SJCRH30 (cell line): ENCODE measurements at places on chromosomes 12 and 14. TPM values are rescaled to one million over a fixed set of nuclear protein-coding genes. Genes with fewer than 3 reads are reported as not detected.

Gene CNTN1
- total RNA-seq: 0.02 and 0.20 TPM in 2 replicates

DNA sequence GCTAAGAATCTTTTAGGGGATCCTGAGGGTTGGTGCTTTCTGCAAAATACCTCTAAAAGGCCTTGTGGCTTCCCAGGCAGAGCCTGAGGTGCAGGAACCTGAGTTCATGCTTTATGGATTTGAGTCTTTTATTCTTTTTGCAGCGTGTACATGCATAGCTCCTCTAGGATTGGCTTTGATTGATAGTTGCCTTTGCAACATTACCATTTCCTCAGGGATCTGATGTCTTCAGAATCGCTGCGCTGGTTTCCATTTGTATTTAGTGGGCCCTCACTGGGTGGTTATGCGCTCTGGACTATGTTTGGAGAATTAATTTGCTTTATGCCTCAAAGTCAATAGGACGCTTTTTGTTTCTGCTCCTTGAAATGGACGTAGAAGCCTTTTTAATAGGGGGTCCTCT is 16.1 kb downstream of the NRXN3 start:
- DNase-seq: no peak
- H3K27ac ChIP-seq: no peak overlapping the region
- no peaks in the 10 kb centered on the region for H3K27me3 ChIP-seq
- H3K4me3 ChIP-seq: no peak overlapping the region
- H3K36me3 ChIP-seq: no peaks in the 10 kb centered on the region

GRCh38 chr12:85781766-85782165 is 54.4 kb downstream of the RASSF9 start:
- H3K27ac ChIP-seq: no peak overlapping the region
- no peaks in the 10 kb centered on the region for H3K27me3 ChIP-seq
- no peak overlapping the region for H3K4me3 ChIP-seq
- H3K36me3 ChIP-seq: no peaks in the 10 kb centered on the region
- no peak for DNase-seq

- no peaks in the 10 kb centered on the region for H3K36me3 ChIP-seq
- 0 out of 2 replicates have a peak, but pooled peaks cover 2% of the 10 kb centered on the region for H3K4me1 ChIP-seq
- H3K27me3 ChIP-seq: no peaks in the 10 kb centered on the region
- no peak overlapping the region for H3K27ac ChIP-seq
- DNase-seq: no peak
Measured at GRCh38 chr14:33855672-33856071, 95.2 kb downstream of the EGLN3 start.

GRCh38 chr12:131773582-131774221 is 54.5 kb upstream of the MMP17 start:
- H3K36me3 ChIP-seq: peaks cover 32% of the 10 kb centered on the region
- no peaks in the 10 kb centered on the region for H3K4me1 ChIP-seq
- H3K27me3 ChIP-seq: no peaks in the 10 kb centered on the region
- no peak overlapping the region for H3K4me3 ChIP-seq

Gene CLSTN3
- 6.5 and 6.9 TPM in 2 replicates for total RNA-seq

DNA sequence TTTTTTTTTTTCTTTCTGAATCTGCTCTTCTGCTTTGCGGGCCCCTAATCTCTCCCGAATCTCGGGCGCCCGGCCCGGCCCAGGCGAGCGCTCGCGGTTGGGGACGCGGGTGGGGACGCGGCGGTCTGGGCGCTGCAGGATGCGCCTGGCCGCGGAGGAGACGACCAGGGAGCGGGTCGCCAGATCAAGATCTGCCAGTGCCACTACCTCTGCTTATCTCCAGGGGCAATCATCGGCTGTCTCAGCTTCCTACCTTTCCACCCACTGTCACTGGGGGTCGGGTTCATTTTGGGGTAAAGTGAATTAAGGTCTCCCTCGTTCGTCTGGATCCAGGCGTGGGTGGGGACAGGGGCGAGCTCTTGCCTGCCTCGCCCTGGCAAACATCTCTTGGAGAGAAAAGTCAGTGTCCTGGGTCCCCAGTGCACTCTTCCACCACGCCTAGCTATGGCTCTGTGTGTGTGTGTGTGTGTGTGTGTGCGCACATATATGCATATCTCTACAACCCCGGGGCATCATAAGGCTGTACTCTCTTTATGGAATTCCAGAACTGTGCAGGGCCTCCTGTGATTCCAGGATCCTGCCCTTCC is 422.3 kb downstream of the VRK1 start:
- DNase-seq: no peak
- no peak overlapping the region for H3K27ac ChIP-seq
- H3K27me3 ChIP-seq: no peaks in the 10 kb centered on the region
- H3K4me1 ChIP-seq: no peaks in the 10 kb centered on the region
- H3K36me3 ChIP-seq: no peaks in the 10 kb centered on the region
- no peak overlapping the region for H3K4me3 ChIP-seq

GRCh38 chr14:75523771-75524171 is 1.5 kb downstream of the BATF start:
- DNase-seq: no peak
- H3K4me3 ChIP-seq: no peak overlapping the region
- no peaks in the 10 kb centered on the region for H3K36me3 ChIP-seq
- H3K27me3 ChIP-seq: peaks cover 2% of the 10 kb centered on the region; the same call in 1 of the 2 replicates
- no peaks in the 10 kb centered on the region for H3K4me1 ChIP-seq
- no peak overlapping the region for H3K27ac ChIP-seq

GRCh38 chr12:97308576-97309198 is 153.9 kb upstream of the RMST start:
- no peaks in the 10 kb centered on the region; the same call in 1 of the 2 replicates for H3K4me1 ChIP-seq
- peak; percentile 68 for DNase-seq
- no peak overlapping the region for H3K4me3 ChIP-seq
- H3K36me3 ChIP-seq: no peaks in the 10 kb centered on the region

DNA sequence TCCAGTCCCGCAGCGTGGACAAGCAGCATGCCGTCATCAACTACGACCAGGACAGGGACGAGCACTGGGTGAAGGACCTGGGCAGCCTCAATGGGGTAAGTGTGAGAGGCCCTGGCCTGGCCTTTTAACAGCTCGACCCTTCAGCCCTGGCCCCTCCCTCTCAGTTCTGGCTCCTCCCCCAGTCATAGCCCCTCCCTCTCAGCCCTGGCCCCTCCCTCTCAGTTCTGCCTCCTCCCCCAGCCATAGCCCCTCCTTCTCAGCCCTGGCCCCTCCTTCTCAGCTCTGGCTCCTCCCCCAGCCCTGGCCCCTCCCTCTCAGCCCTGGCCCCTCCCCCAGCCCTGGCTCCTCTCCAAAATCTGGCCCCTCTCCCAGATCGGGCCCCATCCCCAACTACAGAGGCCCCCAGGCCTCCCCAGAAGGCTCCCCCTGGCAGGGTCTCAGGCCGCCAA is 11.2 kb downstream of the CEP170B start:
- no peak overlapping the region for H3K4me3 ChIP-seq
- peaks cover 23% of the 10 kb centered on the region for H3K4me1 ChIP-seq
- peaks cover 4% of the 10 kb centered on the region for H3K27me3 ChIP-seq
- no peaks in the 10 kb centered on the region for H3K36me3 ChIP-seq
- DNase-seq: no peak

DNA sequence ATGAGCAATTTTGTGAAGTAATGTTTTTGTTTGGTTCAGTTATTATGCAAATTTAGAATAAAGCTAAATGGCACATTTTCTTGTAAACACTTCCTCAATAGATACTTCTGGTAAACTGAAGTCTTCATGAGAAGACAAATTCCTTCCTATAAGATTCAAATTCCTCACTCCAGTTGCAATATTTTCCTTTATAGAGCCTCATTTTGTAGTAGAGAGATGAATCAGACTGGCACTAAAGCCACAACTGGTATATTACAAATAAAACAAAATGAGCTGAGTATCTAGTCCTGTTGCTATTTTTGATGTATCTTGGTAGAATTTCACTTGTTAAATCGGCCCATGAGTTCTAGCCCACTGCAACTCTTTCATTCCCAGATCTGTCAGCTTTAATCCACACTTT is 5.5 kb downstream of the LGR5 start:
- no peaks in the 10 kb centered on the region for H3K27me3 ChIP-seq
- no peaks in the 10 kb centered on the region for H3K36me3 ChIP-seq
- no peak for DNase-seq
- no peaks in the 10 kb centered on the region for H3K4me1 ChIP-seq

GRCh38 chr14:60344751-60345150 is 95.7 kb downstream of the PPM1A start:
- H3K27ac ChIP-seq: no peak overlapping the region
- H3K27me3 ChIP-seq: no peaks in the 10 kb centered on the region
- H3K4me1 ChIP-seq: peaks cover 14% of the 10 kb centered on the region
- no peaks in the 10 kb centered on the region for H3K36me3 ChIP-seq
- no peak overlapping the region for H3K4me3 ChIP-seq

DNA sequence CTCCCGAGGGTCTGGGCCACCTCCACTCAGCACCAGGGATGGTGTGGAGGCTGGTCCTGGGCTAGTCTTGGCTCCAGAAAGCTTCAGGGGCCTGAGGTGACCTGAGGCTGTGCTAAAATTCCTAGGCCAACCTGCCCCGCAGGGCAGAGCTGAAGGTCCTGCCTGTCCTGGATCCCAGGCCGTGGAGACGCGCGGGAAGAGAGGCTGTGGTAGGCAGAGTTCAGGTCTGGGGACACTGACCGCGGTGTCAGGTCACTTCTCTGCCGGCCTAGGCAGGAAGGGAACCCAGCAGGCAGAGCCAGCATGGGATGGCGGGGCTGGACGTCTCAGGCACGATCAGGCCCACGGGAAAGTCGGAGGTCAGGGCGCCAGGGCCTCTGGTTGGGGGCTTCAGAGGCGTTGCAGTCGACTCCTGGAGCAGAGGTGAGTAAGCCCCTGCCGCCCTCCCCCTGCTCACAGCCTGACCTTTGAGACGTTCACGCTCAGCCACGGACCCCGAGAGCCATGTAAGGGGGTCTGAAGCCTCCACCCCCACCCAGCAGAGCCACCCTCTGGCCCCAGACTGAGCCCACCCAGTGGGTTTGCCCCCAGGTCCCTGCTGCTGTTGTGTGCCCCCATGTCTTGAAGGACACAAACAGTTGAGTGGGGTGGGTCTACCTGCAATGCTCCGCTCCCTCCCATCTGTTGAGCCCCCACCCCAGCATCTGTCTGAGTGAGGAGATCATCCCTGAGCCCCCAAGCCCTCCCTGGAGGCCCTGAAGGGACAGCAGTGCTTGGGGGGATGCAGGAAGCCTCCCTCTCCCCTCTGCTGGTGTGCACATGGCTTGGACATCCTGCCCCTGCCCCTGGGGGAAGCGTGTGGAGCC is 142.7 kb downstream of the KIF26A start:
- H3K27ac ChIP-seq: no peak overlapping the region
- DNase-seq: no peak
- H3K27me3 ChIP-seq: no peaks in the 10 kb centered on the region
- H3K36me3 ChIP-seq: no peaks in the 10 kb centered on the region; the same call in 1 of the 2 replicates
- peaks cover 7% of the 10 kb centered on the region; the same call in 1 of the 2 replicates for H3K4me1 ChIP-seq

DNA sequence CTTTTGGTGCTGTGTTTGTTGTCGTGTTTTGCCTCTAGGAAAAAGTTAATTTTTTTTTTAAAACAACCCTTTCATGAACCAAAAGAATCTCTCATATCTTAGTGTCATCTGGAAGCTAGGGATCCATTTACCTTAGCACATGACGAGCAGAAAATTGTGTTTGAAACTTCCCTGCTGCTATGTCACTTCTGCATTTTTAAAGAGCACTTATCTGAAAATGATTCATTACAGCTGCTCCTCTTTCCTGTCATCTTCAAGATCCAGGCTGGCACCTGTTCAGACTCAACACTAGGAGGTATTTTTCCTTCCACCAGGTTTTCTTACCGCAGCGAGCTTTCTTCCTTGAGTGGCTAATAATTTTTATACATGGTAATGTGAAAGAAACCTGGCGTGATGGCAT is 67.0 kb downstream of the EML1 start:
- DNase-seq: no peak
- no peak overlapping the region for H3K4me3 ChIP-seq
- no peak overlapping the region for H3K27ac ChIP-seq

Gene ZDHHC22
- 12.1 and 13.4 TPM in 2 replicates for total RNA-seq

DNA sequence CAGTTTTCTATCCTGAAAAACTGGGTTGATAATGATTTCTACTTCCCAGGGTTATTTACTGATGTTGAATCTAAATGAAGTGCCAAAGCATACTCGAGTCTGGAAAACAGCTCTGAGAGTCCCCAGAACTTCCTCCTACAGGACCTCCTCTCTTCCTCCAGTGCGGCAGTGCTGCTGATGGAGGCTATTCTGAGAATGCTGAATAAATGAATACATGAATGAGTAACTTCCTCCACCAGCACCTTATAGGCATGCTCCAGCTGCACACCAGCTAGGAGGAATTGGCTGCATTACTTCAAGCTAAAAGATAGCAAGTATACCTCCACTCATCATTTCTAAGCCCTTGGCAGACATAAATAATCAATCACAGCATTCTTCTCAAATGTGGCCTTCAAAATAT is 448.8 kb upstream of the CCDC196 start:
- H3K27me3 ChIP-seq: no peaks in the 10 kb centered on the region
- H3K4me3 ChIP-seq: no peak overlapping the region
- no peak overlapping the region for H3K27ac ChIP-seq
- DNase-seq: no peak
- H3K4me1 ChIP-seq: no peaks in the 10 kb centered on the region

Gene FOXN4
- total RNA-seq: not detected in 2 replicates

Gene TECPR2
- 8.6 and 9.1 TPM in 2 replicates for total RNA-seq

Gene OR6C2
- total RNA-seq: not detected in 2 replicates

- H3K4me1 ChIP-seq: no peaks in the 10 kb centered on the region
- H3K36me3 ChIP-seq: no peaks in the 10 kb centered on the region
- H3K4me3 ChIP-seq: no peak overlapping the region
- H3K27ac ChIP-seq: no peak overlapping the region
Measured at GRCh38 chr12:108430926-108431325, 84.2 kb upstream of the FICD start.

Gene DLK1
- total RNA-seq: 0.20 and 0.28 TPM in 2 replicates
